ENCODE measurements at places on chromosomes 16 and 17.

DNA sequence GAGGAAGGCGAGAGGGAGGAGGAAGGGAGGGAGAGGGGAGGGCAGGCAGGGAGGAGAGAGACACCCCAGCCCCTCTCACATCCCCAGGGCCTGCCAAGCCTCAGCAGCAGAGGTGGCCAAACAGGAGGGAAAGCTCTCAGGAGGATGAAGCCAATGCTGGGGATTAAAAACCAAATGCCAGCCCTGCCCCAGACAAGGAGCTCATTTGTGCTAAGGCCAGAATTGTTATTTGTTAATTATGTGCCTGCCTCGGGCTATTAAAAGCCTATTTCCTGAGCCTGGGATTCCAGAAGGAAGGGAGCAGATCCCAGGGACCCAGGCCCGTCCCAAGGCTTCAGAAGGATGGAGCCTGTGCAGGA lies 27.9 kb upstream of the GINS2 start:
- DNase-seq, result no peak

DNA sequence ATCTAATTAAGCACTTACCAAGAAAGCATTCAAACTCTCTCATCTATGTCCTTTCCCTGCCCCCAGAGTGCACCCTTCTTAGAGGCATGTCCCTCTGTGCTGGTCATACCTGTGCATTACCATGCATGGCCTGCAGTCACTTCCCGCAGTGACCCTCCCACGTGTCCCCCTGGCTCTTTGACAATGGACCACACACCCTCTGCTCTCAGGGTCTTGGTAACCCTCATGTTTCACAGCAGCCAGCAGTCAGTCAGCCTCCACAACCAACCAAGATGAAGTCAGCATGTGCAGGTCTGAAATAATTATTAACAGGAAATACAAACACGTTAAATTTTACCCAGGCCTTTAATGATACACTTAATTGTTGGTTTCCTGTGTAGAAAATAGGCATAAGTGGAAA lies 10.1 kb downstream of the KRT33A start:
- DNase-seq, result no peak

DNA sequence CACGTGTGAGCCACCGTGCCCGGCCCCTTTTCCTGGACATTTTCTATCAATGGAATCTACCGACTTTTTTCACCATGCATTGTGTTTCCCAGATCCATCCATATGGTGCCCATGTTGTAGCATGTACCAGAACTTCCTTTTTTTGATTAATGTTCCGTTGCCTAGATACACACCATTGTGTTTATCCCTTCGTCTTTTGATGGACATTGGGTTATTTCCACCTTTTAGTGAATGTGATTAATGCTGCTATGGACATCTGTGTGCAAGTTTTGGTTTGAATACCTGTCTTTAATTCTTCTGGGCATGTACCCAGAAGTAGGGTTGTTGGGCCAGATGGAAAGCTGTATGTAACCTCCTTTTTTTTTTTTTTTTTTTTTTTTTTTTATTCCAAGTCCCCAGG lies 79.8 kb downstream of the NT5M start:
- DNase-seq, result no peak

- DNase-seq, result no peak
Observed at GRCh38 chr17:53724726-53725125, 98.0 kb upstream of the KIF2B start.

DNA sequence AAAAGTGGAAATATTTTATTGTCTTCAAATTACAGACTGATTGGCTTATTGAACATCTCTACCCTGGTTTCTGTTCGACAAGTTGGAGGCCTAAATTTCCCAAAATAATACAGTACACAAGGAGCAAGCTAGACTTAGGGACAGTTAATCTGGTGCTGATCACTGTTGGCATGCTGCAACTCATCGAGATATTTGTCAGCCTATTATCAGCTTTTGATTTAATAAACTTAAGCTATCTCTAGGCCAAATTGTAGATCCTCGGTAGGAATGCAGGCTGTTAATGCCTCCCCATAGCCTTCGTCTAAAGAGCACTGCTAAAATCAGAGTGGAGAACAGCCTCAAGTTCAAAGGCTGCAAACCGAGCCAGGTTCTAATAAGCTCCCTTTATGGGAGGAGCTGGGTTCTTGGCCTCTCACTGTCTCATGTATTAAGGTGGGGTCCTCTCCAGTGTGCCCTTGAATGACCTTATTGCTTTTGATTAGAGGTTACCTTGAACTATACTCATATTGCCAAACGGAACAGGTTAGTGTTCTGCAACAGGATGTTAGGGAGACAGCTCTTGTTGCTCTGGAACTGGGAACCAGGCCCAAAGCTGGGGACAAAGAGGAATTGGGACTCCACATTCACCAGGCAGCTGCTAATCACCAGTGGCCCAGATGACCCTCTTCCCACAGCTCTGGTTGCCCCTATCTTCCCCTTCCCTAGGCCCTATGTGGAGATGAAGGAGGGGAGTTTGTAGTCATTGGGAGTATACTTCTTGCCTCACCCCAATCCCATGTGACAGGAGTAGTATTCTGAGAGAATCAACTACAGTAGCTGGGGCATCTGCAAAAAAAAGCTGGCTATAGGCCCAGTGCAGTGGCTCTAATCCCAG lies 69.5 kb upstream of the NOL11 start:
- DNase-seq, result no peak

- DNase-seq, result no peak
Observed at GRCh38 chr16:83397601-83398291, 410.0 kb upstream of the HSBP1 start.

GRCh38 chr16:51545951-51546350 lies 394.9 kb upstream of the SALL1 start:
- DNase-seq, result no peak

DNA sequence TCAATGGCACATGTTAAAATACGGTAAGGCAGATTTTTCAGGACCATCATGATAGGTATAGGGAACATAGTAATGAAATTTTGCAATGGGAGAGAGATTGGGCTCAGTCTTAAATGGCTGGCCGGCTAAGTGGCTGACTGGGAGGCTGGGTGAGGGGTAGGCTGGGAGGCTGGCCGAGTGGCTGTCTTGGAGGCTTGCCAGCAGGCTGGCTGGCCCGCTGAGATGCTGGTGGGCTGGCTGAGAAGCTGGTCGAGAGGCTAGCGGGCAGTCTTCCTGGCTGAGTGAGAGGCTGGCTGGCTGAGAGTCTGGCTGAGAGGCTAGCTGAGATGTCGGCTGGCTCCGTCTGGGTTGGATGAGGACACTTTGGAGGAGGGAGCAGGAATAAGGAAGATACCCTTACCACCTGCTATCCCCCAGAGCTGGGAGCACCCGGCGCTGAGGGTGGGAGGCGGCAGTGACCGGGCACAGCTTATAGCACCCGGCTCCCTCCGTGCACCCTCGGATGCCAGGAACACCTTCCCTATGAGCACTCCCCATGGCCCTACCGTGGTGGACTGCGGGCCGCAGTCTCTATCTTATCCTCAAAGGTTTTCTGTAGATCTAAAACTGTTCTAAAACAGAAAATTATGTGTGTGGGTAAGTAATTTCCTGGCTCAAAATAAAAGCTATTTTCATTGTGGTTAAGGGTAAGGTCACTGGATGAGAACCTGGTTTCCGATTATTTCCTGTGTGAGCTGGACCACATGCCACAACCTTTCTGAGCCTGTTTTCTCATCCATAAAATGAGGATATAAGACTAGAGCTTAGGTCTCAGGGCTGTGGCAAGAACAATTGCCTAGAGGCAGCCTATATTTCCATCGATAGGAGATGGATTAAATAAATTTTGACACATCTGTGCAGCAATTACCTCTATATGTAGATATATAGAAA lies 34.5 kb upstream of the TMC5 start:
- no peak for DNase-seq

GRCh38 chr17:65400701-65401100 lies 160.7 kb downstream of the AXIN2 start:
- DNase-seq, result no peak
